ENCODE measurements at places on chromosomes 6 and 20.

DNA sequence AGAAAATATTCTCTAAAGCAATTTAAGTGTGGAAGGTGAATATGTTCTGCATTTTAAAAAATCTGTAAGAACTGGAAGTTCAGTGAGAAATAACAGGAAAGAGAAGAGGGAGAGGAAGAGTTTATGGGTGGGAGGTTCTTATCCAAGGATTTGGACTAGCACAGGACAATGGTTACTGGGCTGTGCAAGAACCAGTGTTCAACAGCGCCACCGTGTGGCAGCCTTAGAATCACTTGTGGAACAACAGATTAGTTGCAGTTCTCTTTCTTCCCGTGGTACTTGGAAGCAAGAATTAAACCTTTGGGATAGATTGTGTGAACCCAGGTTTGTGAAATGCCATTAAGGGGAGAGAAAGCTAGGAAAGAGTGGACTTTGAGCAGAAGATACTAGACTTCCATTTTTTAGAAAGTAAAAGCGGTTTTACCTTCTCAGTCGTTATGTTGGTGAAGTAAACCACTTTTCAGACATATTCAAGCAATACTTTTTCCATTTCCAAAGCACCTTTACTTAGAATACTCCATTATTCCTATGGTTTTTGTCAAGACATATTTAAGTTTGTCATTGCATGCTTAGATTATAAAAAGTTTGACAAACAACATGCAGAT is 436.7 kb downstream of the RNF144B start:
- DNase-seq, result peak; percentile 36

DNA sequence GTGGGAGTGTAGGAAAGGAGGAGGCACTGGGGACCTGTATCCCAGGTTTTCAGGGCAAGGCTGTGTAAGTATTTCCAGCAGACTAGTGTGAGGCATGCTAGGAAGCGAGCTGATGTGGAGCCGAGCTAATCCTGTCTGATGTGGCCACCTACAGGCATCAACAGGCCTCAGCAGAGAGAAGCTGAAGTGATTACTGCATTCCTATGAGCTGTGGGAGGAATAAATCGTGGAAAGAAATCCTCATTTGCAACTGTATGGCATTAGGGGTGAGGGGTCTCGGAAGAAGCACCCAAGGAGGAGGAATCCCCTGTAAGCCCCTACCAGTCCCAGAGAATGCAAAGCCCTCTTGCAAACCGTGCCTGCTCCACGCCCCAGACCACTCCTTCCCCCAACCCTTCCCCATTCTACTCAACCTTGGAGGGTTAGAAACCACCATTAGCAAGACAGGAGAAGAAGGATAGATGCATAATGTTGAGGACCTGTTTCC is 41.6 kb downstream of the C6orf15 start:
- DNase-seq, result no peak

- DNase-seq, result no peak
These were observed 1166.8 kb upstream of the CITED2 start for GRCh38 chr6:140541288-140541687.

- DNase-seq, result no peak
These were observed 23.7 kb upstream of the ADGRF4 start for GRCh38 chr6:47674673-47675072.

DNA sequence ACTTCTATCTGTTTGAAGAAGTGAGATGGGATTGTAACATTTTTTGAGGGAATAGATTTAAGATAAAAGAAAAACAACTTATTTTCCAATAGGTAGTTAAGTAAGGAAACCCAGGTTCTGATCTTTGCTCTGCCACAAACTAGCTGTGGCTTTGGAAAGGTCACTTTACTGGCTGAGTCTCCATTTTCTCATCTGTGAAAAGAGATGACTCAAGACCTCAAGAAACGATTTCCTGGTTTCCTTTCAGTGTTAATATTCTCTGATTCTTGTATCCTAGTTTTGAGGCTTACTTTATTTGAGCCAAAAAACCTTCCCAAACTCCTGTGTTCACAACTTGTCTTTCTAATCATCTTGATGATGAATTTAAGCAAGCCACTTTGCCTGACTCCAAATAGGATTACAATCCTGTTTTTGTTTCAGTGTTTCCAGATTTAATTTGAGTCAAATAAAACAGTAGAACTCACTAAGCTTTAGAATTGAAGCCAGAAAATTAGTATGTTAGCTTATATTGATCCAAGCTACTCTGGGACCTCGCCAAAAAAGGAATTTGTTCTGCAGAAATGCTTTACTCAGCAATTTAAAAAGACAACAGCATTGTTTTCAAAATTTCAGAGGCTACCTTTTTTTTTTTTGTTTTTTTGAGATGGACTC is 51.1 kb downstream of the ENPP1 start:
- DNase-seq, result no peak

GRCh38 chr6:48817333-48818051 is 645.6 kb downstream of the MMUT start:
- DNase-seq, result no peak

- DNase-seq, result peak; percentile 25
These were observed 16.8 kb upstream of the ARFGEF2 start for GRCh38 chr20:48904566-48905296.

DNA sequence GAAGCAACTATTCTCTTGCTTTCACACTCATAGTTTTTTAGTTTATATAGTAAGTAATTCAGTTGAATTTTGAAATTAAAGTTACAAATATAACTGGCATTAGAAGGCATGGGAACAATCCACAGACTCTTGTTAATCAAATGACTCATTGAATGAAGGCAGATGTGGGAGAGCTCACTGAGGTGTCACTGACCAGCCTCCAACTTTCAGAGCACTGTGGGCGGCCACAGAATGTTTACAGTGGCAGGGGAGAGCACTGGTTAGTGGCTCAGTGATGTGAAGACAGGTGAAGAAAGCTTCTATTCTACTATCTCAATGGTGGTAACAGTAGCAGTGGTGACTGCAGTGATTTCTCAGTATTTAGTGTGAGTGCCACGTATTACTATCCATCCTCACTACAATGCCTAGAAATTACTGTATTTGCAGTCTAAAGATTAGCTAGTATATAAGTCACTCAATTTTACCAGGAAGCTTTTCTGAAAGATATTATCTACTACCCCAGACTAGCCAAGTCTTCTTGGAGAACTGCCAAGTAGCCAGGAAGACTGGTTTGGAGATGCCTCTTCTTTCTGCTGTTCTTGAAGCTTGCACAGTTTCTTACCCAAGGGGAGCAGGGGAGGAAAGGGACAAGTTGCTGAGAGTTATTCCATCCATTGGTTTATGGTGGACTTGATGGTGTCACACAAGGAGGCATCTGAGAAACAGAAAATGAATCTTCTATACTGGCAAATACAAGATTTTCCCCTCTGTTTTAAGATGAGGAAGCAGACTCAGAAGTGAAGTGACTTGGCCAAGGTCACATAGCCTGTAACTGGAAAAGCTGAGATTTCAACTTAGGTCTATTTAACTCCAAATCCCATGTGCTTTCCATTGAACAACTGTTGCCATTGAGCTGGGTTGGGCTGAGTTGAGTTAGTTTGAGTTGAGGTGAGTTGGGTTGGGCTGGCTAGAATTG is 231.2 kb downstream of the ANKRD60 start:
- DNase-seq, result no peak
